ENCODE measurements at places on chromosomes 4 and X. TPM values are rescaled to one million over a fixed set of nuclear protein-coding genes. Genes with fewer than 3 reads are reported as not detected.

SSX2B gene
- 24.9 TPM for total RNA-seq

C1QTNF7 gene
- total RNA-seq = not detected

ZCCHC18 gene
- total RNA-seq = 3.0 TPM

ASB11 gene
- not detected for total RNA-seq

NUDT10 gene
- 0.19 TPM for total RNA-seq

S100P gene
- total RNA-seq = 20.1 TPM
